ENCODE measurements at places on chromosomes 5 and 9.

GRCh38 chr5:88109818-88110217, 158.8 kb downstream of the TMEM161B start:
- no peak for DNase-seq

DNA sequence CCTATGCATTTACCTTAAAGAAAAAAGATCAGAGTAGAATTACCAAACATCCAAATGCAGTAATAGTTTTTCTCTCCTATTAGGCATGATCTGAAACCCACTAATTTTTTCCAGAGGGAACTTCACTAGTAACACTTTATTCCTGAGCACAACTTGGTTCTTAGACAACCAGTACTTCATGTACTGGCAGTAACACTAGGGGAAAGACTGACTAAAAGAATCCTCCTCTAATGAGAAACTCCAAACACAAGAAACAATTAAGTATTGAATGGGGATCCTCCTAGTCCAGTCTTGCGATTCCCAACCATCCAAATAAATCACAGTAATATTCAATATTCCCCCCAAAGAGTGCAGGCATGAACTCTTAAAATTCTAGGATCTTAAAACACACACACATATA, 48.9 kb downstream of the ZNF608 start:
- DNase-seq, result no peak

GRCh38 chr5:94276751-94277150, 341.7 kb downstream of the KIAA0825 start:
- no peak for DNase-seq

DNA sequence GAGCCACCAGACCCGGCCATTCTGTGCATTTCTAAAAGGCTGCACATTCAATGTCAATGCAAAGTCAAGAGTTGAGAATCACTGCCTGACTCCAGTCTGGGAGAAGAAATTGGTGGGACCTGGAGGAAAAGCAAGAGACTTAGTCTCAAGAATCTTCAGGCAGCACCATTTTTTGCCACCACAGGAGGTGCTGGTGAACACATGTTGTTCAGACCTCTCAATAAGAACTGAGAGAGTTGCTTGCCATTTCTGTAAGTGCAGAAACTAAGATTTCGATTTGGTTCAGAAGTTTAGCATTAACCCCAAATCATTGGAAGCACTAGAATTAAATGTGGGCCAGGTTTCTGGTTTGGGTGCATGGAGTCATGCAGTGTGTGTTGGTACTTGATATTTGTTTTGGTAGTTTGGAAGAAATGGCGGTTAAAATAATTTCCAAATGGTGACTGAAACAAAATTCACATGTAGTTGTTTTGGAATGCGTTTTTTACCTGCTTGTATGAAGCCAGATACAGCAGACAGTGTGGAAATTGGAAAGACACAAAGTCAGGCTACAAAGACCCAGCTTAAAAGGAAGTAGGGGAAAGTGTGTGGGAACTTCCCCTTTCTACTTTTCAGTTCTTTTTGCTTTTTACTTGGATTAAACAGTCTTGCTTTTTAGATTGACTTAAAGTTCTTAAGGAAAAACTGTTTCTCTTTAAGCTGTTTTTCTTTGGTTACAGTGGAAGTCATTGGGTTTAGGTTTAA, 20.4 kb downstream of the PDE8B start:
- DNase-seq, result no peak

DNA sequence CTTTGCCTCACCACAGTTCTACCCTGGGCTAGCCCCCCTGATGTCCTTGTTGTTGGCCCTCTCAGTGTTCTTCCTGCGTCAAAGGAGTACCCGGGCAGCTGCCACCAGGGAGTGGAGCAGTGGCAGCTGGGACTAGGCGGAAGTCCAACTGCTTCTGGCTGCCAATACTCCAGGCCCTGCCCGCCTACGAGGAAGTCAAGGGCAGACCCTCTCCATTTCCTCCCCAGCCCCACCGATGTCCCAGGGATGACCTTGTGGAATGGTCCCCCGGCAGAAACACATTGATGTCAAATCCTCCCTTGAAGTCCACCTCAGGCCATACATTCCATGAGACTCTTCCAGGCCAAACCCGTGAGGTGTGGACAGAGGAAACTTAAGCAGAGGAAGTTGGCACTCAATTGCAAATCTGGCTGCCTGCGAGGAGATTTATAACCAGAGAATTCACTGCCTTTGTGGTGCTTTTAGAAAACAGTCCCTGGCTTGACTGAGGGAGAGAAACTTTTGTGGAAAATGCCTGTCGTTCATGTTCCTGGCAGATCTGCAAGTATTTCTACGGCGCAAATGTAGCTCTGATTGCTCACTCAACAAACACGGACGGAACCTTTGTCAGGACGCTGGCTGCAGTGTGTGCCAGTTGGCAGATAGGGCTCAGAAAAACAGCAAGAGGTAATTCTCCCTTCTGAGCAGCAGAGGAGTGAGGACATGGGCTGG, 339.7 kb downstream of the RAB3C start:
- DNase-seq, result no peak

DNA sequence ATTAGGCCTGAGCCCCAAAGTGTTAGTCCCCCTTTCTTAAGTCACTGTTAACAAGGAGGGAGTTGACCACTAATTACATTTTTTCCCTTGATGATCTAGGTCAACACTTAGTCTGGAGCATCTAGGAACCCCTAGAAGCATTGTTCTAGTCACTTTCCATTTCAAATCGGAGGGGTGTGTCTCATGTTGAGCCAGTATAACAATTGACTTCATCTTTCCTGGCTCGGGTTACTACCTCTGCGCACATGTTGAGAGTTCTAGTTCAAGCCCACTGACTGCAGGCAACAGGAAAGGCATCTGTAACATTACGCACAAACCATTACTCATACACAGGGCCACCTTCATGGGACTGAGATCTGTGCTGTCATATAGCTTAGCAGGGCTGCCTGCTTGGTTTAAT, 164.9 kb downstream of the NTRK2 start:
- DNase-seq, result no peak

DNA sequence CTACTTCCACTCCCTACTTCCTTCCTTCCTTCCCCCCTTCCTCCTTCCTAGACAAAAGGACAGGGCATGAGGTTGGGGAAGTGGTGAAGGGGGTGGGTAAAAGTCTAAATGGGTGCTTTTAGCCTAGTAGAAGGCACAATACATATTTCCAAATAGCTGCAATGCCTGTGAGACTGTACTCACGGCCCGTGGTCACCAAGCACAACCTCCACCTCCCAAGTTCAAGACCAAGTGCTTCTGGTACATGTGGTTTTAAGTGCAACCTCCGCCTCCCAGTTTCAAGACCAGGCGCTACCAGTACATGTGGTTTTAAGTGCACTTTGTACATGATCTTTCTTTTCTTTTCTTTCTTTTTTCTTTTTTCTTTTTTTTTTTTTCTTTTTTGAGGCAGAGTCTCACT, 14.5 kb upstream of the NTNG2 start:
- DNase-seq, result no peak

GRCh38 chr9:71987471-71988371, 72.7 kb downstream of the C9orf57 start:
- no peak for DNase-seq

DNA sequence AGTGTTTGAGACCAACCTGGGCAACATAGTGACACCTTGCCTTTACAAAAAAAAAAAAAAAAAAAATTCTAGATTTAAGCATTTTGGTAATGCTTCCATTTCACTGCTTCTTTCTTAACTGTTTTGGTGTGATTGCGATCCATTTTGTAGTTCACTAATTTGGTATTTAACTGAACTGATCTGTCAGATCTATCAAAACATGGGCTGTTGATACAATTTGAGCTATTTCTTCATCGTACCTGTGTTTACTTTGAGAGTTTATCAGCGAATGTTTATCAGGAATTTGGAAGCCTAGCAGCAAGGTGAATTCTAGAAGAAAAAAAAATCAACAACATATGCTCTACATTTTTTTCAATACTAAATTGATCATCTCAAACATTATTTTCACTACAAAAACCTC, 864.9 kb upstream of the WWC1 start:
- DNase-seq, result no peak

DNA sequence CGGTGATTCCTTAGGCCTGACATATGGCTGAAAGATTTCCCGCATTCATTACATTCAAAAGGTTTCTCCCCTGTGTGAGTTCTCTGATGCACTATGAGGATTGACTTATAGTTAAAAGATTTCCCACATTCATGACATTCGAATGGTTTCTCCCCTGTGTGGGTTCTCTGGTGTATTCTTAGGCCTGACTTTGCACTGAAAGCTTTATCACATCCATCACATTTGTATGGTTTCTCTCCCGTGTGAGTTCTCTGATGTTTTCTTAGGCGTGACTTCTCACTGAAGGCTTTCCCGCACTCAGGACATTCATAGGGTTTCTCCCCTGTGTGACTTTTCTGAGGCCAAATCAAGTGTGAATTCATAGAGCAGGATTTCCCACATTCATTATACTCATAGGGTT, 35.8 kb downstream of the ZNF782 start:
- no peak for DNase-seq

DNA sequence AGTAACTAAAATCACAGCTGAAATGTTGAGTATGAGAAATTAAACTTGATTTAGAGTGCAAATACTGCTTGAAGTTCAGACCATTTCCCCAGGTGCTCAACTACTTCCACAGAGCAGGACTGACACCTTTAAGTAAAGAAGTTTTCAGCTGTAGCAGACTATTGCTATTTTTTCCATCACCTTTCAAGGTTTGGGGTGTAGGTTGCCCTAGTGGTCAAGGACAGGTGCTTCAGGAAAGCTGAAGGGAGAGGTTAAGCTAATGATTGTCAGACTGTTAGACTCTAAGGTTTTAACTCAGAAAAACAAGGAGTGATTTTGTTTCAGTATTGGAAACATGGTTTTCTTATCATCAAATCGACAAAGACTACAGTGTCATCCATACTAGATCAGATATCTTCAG, 162.1 kb downstream of the CCDC192 start:
- DNase-seq, result no peak

GRCh38 chr5:103617913-103618312, 55.3 kb upstream of the NUDT12 start:
- no peak for DNase-seq

DNA sequence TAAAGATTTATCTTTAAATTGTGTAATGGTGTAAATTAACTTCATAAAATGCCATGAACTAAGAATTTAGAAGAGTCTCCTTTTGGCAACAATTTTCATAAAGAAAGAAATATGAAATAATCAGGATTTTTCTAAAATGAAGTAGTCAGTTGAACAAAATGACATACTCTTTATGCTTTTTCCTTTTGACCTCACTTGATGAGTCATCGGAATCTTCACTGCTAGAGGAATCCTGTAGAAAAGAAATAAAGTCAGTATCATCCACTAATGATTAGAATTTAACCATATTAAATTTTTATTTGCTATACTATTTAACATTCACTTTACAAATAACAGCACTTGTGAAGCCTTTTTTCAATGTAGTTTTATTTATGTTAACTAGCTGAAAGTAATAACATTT, 26.1 kb downstream of the CHD1 start:
- no peak for DNase-seq

DNA sequence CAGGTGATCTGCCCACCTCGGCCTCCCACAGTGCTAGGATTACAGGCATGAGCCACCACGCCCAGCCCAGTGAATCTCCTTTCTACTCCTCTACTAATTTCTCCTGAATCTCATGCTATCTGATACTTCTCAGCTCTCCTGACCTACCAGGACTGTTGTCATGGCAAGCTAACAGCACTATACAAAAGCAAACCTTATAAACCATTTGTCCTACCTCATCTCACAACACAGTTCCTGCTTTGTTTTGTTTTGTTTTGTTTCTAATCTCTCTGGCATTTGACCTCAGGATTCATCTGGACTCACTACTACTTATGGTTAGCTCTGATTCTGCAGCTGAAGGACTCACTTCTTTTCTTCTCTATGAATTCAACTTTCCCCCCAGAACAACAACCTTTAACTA, 734.8 kb downstream of the TLE1 start:
- DNase-seq, result no peak

- DNase-seq, result no peak
These were observed 46.1 kb upstream of the ZBED3 start for GRCh38 chr5:77133061-77133758.

- DNase-seq, result no peak
These were observed 70.7 kb upstream of the SLC25A51 start for GRCh38 chr9:37974506-37975173.

DNA sequence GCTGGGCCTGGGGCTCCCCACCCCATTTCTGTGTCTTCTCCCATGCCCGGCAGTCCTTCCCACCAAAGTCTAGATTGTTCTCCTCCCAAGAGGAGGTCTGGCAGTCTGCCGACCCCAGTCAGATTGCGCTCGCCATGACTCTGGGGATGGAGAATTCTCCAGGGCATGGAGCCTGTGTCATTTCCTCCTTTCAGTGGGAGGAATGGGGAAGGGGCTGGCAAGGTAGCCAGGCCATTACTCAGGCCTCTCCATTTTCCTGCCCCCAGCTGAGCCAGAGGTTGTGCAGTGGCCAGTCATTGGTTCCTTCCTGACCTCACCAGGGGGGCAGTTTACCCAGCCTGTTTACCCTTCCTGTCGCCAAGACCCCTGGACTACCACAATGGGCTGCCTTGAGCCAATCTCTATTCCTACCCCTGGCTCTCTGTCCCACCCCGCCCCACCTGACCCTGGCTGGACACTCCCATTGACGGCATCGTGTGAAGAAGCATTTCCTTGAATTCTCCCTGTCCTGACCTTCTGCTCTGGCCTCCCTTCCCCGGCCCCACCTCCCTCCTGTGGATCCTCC, 628 bp downstream of the SYNPO start:
- DNase-seq, result no peak

- no peak for DNase-seq
These were observed 139.8 kb upstream of the BASP1 start for GRCh38 chr5:17077440-17078233.

DNA sequence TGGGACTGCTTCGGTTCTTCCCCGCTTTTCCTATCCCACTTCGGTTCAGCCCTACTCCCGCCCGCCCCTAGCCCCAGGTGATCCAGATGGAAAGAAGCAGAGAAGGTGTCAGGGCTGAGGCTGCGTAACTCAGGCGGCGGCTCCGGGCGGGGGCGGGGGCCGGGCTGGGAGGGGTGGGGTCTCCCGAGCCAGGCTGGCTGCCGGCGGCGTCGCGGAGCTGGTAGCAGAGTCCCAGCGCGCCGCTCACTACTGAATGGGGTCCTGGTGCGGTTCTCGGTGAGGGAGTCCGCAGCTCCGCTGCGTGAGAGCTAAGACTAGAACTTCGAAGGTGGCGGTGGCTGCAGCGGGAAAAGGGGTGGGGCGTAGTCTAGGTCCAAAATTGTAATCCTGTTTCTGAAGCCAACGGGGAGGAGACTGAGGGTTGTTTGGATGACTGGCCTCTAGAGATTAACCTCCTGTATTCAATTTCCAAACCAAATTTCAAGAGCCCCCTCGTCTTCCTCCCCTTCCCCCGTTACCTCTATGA, 1.4 kb downstream of the PRR16 start:
- no peak for DNase-seq

DNA sequence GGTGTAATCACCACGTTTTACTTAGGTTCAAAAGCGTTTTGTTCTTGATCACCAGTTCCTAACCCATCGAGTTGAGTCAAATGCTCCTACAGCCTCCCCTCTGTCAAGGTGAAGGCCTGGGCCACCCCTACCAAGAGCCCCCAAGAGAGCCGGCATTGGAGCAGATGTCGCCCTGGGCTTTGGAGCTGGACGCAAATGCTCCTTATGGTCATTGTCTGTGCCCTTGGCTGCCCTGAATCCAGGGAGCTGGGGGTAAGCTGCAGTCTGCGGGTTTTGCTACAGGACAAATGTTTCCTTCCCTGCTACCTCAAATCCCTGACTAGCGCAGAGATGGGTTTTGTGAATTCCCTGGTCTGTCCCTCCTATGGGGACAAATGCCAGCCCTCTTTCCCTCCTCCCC, 4.9 kb downstream of the RNF183 start:
- no peak for DNase-seq
